ENCODE measurements at places on chromosomes 3 and 15.

- no peak for DNase-seq
Measured at GRCh38 chr15:60635507-60636352, 156.8 kb upstream of the ICE2 start.

DNA sequence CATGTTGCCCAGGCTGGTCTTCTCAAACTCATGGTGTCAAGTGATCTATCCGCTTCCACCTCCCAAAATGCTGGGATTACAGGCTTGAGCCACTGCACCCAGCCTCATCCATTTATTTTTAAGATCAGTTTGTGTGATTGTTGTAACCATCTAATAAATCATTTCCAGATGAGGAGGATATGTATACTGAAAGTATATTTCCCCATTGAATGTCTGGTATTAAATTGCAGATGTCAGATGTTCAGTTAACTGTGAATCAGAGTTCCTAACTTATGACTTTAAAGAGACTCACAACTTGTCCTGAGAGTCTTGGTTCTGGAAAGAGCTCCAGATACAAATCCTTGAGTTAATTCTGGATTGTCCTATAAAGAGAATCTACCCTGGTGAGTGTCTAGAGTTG, 62.4 kb downstream of the TRIM71 start:
- no peak for DNase-seq

DNA sequence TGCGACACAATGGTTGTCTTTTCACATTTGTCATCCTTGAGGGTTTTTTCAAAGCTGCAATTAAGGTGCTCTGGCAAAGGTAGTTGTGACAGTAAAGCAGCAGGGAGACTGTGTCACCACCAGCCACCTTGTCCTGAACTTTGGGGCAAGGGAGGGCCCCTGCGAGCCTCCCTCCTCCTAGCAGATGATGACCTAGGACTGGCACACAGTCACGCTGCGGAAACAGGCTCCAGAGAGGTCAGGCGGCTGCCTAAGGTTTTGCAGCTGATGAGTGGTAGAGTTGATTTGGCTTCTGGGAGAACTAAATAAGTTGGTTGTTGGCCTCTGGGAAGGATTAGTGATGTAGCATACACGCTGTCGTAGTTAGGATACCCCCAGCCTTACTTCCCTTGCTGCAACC, 62.7 kb downstream of the PDIA5 start:
- DNase-seq, result no peak

DNA sequence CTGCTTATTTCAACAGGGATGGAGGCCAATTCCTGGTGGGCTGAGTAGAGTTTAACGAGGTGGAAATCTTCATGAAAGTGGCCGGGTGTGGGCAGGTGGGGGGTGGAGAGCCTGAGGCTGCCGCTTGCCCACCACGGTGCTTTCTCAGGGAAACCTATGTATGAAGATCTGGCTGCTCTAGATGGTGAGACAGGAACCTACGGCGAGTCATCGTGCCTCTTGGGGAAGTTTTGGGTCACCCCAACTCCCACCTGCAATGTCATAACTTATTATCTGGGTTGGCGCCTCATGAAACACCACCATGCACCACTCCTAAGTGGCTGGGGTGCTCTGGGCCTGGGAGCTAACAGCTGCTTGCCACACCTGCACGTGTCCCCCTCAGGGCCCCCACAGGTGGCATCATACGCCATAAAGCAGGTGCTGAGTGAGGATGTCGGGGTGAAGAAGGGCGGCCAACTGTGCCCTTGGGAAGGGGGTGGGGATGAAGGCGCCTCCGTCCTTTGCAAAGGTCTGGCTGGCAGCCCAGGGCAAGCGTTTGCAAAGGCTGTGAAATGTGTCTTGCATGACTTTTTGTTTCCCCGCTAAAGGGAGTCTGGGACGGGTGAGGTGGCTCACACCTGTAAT, 27.9 kb upstream of the SNRPA1 start:
- no peak for DNase-seq

GRCh38 chr3:126186749-126187148, 6.4 kb upstream of the ALDH1L1 start:
- DNase-seq, result no peak

- DNase-seq, result peak; percentile 1
Measured at GRCh38 chr3:70358978-70359580, 46.6 kb upstream of the MDFIC2 start.

- peak; percentile 40 for DNase-seq
Measured at GRCh38 chr3:21417991-21418390, 333.0 kb downstream of the ZNF385D start.

DNA sequence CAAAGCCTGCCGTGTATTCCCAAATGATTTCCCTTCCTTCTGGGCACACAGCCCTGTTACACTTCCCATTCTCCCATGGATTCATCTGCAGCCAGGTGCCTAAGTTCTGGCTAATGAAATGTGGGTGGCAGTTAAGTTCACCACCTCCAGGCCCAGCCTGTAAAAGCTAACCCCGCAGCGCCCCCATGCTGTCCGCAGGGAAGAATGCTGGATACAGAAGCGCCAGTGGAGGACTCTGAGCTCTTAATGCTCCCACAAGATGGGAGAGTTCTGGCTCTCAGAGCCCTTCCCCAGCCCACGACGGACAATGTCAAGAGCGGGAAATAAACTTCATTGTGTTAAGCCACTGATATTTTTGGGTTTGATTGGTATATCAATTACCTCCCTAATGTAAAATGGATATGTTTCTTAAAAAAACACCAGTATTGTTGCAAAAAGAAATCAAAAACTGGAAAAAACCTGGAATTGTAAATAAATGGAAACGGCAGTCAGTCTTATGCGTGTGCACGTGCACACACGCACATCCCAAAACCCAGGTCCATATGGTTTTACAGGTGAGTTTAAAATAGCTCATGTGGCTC, 37.7 kb upstream of the FGD5 start:
- DNase-seq, result no peak

GRCh38 chr3:143455480-143455879, 335.9 kb downstream of the CHST2 start:
- DNase-seq, result no peak

- no peak for DNase-seq
Measured at GRCh38 chr3:114235431-114235830, 1.9 kb downstream of the ZNF80 start.

DNA sequence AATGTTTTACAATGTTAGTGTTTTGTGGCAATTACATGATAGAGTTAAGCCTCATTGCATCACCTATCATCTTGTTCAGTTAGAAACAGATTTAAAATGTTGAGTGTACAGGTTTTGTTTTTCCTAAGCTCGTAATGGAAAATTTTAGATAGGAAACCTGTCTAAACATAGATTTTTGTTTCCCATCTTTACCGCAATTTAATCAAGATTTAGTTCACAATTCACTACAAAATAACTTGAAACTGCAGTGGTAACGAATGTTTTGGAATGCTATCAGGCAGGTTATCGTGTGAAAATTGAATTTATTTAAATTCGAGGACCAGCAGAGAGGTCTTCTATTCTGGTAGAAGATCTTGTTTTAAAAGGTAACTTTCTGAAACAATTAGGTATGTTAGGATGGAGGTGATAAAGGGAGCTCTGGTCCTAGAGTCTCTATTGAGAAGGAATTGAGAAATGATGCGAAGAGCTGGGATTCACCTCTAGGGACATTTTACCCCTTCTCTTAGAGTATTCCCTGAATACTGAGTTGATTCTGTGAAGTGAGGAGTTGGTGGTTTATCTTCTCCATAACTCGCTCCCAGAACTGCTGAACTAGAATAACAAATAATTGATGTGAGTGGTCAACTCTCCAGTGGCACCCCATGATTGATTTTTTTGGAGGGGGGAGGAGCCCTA, 1.4 kb downstream of the DOCK3 start:
- no peak for DNase-seq

- DNase-seq, result no peak
Measured at GRCh38 chr15:50135031-50135551, 16.1 kb upstream of the ATP8B4 start.

GRCh38 chr3:51063053-51063452, 322.0 kb upstream of the MANF start:
- no peak for DNase-seq

GRCh38 chr15:27847775-27848710, 251.1 kb downstream of the OCA2 start:
- DNase-seq, result no peak

- DNase-seq, result no peak
Measured at GRCh38 chr15:45799508-45799907, 164.7 kb downstream of the SQOR start.

GRCh38 chr3:152942366-152942765, 107.4 kb downstream of the P2RY1 start:
- DNase-seq, result no peak

DNA sequence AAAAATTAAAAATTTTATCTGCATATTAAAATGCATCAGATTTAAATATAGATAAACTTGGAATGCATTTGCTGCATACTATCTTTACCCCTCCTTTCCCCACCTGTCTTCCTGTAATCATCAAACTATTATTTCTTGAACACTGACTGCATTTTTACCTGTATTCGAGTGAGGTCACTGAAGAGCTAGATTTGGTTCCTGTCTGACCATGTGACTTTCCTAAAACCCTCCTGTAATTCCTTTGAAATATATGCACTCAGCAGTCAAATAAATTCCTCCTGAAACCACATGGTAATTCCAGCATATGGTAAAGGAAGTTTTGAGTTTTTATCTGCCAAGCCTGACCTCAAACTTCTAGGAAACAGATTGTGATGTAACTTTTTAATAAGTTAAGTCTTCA, 445.6 kb upstream of the FRG2C start:
- no peak for DNase-seq

- DNase-seq, result no peak
Measured at GRCh38 chr3:176623468-176624150, 573.7 kb downstream of the TBL1XR1 start.

GRCh38 chr15:28078191-28078719, 20.9 kb downstream of the OCA2 start:
- DNase-seq, result no peak

DNA sequence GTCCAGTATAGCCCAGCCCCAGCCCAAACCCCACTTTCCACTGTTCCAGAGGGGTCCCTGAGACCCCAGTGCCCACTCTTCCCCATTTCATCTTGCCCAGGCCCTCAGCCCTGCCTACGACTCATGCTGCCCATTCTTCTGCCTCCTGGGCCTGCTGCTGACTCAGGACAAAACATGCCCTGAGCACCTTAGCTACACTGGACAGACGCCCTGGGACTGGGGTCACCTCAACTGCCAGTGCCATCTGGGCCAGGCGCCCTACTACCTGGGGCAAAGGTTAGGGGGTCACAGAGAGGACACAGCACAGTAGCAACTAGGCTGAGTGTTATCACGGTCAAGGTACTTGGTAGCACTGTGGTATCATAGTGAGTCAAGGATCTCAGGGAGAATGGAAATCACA, 2.6 kb upstream of the LAMB2 start:
- no peak for DNase-seq

- DNase-seq, result no peak
Measured at GRCh38 chr3:171455603-171456550, 4.3 kb downstream of the TNIK start.

DNA sequence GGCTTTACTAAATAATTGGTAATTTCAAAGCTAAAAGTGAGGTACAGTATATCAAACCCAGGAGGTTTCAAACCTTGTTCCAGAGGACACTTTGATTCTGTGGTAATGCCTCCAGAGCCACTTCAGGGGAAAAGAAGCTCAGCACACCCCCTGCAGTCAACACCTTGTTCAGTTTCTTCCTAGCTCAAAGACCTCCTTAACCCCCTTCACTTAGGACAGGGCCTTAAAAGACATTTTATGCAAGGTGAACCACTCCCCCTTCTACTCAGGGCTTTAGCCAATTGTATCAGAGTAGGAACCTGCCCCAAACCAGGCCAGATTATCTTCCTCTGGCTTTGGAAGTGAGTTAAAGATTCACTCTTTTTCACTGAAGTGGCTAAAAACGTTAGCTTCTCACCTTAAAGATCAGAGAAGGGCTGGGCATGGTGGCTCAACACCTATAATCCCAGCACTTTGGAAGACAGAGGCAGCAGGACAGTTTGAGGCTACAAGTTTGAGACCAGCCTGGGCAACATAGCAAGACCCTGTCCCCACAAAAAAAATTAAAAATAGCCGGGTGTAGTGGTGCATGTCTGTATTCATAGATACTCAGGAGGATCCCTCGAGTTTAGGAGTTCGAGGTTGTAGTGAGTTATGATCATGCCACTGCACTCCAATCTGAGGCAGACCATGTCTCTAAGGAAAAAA, 3.4 kb downstream of the DENND6A start:
- DNase-seq, result no peak

DNA sequence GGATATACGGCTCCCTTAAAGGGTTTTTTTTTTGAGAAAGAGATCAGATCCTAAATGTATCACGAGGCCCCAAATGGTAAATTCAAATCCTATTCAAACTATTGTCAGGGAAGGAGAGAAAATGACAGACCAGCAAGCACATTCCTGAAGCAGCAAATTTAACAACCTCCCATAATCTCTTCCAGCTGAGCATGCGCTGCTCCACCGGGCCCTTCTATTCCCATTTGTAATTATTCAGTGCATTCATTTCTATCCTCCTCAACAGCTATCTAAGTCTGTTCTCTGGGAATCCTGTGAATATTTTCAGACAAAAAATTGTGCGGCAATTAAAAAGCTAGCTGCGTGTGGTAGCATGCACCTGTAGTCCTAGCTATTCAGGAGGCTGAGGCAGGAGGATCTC, 43.2 kb downstream of the MAGI1 start:
- DNase-seq, result no peak

GRCh38 chr3:159174715-159175692, 373.1 kb downstream of the MFSD1 start:
- DNase-seq, result peak; percentile 27

GRCh38 chr3:156416846-156417558, 137.9 kb downstream of the SSR3 start:
- DNase-seq, result no peak

- DNase-seq, result no peak
Measured at GRCh38 chr15:26634319-26634718, 138.5 kb downstream of the GABRB3 start.

DNA sequence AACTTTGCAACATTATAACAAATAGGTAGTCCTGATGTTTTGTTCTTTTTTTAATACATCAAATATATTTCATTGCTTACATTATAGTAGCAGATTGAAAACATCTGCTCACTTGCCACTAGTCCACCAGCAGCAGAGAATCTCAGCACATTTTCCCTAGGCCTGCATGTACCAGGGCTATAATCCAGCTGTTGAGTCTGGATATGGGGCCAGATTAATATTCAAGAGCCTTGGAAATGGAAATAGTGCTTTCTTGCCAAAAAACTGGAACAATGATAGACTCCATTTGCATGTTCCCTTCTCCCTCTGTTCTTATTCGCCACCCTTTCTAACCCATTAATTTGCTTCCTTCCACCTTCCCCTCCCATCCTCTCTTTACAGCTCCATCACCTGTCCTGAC, 288.0 kb downstream of the EPHA3 start:
- no peak for DNase-seq
